HT1080 (cell line): ENCODE measurements at places on chromosomes 2 and 18.
A peak's percentile ranks its signal among the peaks of the same experiment; 100 is the strongest.

DNA sequence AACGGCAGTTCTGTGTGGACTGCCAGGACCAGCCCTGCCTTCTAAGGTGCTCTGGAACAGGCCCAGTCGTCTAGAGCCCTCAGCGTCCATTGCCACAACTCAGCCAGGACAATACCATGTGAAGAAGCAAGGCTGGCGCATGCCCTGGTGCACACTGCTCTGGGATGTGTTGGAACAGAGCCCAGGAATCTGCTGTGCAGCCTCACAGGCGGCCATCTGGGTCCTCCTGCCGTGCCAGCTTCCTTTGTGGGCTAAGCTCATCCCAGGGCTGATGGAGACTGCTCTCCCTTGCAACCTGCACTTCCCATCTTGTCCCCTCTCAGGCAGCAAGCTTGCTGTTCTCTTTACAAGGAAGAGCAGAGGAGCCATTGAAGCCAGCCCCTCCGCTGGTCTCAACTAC is 246.4 kb upstream of the PXDN start:
- DNase-seq, result peak; percentile 45

DNA sequence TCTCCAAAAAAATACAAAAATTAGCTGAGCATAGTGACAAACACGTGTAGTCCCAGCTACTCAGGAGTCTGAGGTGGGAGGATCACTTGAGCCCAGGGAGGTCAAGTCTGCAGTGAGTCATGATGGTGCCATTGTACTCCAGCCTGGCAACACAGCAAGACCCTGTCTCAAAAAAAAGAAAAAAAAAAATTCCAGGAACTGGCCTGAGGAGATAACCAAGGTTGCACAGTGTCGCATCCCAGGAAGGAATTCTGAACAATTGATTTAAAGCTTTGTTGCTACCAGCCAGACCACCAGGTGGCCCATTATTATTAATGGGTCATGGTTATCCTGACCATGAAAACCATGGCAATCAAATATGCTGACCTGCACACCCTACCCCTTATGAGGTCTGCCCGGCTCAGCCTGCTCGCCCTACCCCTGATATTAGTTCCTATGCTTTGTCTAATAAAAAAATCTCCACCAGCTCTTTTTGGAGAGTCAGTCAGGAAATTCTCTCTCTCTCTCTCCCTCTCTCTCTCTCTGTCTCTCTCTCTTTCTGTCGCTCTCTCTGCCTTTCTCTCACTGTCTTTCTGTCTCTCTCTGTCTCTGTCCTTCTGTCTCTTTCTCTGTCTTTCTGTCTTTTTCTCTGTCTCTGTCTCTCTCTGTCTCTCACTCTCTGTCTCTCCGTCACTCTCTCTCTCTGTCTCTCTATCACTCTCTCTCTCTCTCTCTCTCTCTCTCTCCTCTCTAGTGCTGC is 73.7 kb downstream of the NCAPH start:
- no peak for DNase-seq

- DNase-seq, result no peak
Measured at GRCh38 chr2:226552571-226553285, 246.9 kb downstream of the IRS1 start.

GRCh38 chr2:145569108-145569507 is 1049.2 kb upstream of the ZEB2 start:
- peak; percentile 18 for DNase-seq

DNA sequence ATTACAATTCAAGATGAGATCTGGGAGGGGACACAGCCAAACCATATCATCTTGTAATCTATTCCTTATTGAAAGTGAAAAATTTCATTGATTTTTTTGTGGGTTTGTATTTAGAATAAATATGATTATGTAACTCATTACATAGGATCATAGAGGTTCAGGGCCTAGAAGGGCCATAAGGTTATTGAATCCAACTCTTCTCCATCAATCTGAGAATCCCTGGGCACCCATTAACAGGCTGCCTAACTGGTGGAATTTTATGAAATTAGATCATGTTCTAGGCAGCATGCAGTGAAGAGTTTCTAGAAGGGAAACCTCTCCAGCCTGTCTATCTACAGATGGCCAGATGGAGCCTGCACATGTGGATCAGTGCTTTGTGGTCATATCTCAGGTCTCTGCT is 6.3 kb upstream of the APOB start:
- no peak for DNase-seq

GRCh38 chr2:23320058-23320457 is 64.9 kb upstream of the KLHL29 start:
- no peak for DNase-seq

GRCh38 chr18:47781561-47781960 is 148.9 kb downstream of the SMAD2 start:
- no peak for DNase-seq

DNA sequence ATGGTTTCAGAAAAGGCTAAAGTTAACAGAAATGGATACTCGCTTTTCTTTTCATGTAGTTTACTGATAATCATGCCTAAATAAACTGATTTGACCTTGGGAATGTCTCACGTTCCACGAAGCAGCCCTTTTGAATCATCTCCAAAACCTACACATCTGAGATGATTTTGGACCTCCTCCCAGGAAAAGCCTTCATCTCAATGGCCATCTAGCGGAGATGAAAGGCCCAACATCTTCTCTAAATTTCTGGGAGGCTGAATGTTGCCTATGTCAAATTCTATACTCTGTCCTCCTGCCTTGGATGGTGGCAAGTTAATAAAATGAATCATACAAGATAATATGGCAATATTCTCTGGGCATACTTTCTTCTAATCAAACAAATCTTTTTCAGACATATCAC is 448.5 kb downstream of the ZEB2 start:
- no peak for DNase-seq
